Activated T-helper 2 cell treated with anti-CD3 and anti-CD28 coated beads, Interferon-gamma antibody, Interleukin-2, Interleukin-4, amounts not matched to agents 10 μg/mL and 5 μg/mL and 100 μg/mL, durations not matched to agents 14 hours and 24 hours and 36 hours (primary cell): ENCODE measurements at places on chromosomes 5 and 9. TPM values are rescaled to one million over a fixed set of nuclear protein-coding genes. Genes with fewer than 3 reads are reported as not detected.

STXBP1 gene
- 44.5 and 48.9 TPM in 2 replicates for total RNA-seq

ACOT12 gene
- total RNA-seq, result not detected in 2 replicates

MTAP gene
- total RNA-seq, result 66.6 and 79.9 TPM in 2 replicates

PLAC8L1 gene
- 0.71 and 0.74 TPM in 2 replicates for total RNA-seq

DNA sequence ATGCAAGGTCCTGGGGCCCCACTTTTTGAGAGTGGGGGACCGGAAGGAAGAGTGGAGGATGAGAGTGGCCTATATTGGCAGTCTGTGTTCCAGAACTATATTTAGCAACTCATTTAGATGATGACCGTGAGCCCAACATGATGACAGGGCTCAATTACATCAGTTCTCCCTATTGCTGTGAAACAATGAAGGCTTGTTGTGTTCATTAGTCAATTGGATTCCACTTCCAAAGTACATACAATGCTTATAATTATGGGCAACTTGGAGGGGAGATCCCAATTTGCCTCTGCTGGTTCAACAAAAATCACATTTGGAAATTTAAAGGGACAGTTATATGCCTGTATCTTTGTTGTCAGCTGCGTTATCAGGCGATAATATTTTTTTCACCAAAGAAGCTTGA, 91.1 kb downstream of the TARS1 start:
- no peak for DNase-seq

DNA sequence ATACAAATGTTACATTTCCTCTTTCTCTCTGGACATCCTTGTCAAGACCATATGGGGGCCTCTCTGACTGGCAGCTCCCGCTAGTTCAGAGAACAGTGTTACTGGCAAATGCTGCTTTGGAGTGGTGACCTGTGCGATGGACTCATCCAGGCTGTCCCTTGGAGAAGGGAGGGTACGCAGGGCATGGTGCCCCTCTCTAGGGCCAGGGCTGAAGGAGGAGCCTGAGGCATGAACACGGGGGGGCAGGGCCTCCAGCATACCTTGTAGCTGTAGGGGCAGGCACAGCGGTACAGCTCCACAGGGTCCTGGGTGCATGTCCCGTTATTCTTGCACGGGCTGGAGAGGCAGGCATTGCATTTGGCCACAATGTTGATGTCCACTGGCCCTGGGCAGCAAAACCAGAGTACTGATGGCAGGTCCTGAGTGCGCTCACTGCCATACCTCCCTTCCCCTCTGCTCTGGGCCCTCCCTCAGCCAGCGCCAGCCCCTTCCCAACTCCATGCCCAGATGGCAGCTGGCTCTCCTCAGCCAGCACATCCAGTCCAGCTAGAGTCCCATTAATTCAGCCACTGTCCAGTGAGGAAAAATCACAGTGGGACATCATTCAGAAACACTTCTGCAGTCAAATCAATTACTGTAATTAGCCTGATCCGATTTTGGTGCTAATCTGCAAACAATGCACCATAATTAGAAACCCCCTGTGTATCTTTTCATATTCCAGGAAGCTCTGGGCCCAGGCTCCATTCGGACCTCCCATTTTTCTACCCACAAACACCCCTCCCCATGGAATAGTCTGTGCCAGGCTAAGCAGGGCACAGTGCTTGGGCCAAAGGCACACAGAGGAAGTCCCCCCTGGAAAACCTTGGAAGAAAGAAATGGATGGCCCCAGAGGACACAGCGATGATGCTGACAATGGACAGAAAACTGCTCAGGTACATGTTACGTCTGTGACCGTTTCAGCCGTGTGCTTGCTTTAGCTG, 128.8 kb upstream of the PANK3 start:
- DNase-seq, result no peak

- DNase-seq, result no peak
Measured at GRCh38 chr5:179113945-179114641, 53.9 kb downstream of the ZNF354C start.

DNA sequence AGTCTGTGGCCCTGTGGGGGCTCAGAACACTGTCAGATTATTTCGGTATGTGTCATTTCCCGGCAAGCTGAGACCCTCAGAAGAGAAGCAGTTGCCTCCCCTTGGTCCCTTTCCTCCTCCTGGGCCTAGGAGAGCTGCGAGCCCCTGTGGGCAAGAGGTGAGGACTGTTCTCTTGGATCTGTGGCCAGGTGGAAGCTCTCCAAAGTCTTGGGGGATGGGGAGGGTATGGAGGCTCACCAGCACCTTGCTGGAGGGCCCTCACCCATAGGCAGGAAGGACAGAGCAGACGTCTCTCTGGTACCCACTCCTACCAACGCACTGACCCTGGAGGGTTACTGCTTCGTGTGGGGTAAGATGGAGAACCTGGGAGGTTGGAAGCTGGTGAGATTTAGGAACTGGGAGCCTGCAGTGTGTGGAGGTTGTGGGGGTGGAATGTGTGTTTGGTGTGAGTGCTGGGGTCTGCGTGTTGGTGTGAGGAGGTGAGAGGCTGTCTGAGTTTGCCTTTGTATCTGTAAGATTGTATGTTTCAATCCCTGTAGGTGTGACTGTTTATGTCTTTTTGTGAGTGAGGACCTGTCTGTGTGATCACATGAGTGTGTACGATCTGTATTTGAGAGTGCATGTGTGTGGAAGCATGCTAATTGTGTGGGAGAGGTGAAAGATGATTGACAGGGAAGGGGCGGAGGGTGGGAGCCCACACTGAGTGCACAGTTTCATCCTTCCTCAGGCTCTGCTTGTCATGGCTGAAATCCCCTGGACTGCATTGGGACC, 52.4 kb upstream of the PSD2 start:
- no peak for DNase-seq

GRCh38 chr9:135278586-135278985, 191.1 kb downstream of the OLFM1 start:
- no peak for DNase-seq

GRCh38 chr5:10581867-10582511, 18.1 kb downstream of the ANKRD33B start:
- no peak for DNase-seq

DNA sequence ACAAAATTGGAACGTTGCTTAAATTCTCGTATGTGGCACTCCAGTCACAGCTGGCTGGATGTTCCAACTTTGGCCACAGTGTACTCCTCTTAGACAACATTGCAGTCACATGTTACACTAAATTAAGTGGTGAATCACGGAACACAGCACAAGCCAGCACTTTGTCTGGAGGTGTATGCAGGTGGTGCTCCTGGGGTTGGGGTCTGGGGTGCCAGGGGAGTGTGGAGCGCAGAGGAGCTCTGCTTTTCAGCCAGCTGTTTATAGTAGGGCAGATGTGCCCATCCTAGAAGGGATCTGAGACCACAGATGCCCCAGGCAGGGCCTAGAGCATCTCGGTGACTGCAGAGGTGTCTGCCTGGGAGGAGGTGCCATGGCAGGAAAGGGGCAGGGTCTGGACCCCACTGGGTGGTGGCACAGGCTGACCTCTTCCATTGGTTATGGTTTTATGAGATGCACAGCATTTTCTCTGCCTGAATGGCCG, 82.6 kb downstream of the WNK2 start:
- DNase-seq, result peak; percentile 7

DNA sequence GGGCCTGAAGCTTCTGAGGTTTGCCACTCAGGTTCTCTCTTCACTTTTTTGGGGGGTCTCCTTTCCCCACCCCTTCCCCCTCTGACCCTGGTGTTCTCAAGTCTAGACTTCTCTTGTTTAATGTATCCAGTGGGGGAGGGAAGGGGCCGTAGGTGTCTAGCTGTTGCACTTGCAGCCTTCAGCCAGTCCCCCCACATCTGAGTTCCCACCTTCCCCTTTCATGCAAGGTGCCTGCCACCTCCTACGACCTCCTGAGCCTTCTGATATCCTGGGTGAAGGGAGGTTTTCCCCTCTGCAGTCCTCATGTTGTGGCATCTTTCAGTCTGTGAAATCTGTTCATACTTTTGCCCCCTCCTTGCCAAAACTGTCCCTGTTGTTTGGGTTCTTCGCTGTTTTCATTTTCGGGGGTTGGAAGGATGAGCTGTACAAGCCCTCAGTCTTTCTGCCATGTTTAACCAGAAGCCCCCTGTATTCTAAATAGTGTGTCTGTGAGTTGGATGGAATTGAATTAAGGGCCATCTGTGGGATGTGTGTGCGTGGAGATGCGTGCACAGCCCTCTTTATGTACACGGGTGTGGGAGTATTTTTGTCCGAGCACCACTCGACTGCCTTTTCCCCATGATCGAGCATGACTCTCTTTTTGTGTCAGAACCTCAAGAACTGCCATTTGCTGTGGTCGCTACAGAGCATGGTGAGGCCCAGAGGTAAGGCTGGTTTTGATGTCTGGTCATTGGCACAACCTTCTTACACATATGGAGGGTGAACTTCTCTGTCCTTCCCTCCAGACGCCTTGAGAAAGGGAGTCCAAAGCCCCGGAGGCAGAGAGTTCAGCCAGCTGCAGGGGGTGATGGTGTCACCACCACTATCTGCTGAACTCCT, 23.6 kb downstream of the PRRC2B start:
- no peak for DNase-seq

- DNase-seq, result no peak
Measured at GRCh38 chr9:29332789-29333188, 1759.5 kb upstream of the C9orf72 start.

GRCh38 chr9:33721674-33722358, 73.5 kb upstream of the PRSS3 start:
- peak; percentile 80 for DNase-seq

DNA sequence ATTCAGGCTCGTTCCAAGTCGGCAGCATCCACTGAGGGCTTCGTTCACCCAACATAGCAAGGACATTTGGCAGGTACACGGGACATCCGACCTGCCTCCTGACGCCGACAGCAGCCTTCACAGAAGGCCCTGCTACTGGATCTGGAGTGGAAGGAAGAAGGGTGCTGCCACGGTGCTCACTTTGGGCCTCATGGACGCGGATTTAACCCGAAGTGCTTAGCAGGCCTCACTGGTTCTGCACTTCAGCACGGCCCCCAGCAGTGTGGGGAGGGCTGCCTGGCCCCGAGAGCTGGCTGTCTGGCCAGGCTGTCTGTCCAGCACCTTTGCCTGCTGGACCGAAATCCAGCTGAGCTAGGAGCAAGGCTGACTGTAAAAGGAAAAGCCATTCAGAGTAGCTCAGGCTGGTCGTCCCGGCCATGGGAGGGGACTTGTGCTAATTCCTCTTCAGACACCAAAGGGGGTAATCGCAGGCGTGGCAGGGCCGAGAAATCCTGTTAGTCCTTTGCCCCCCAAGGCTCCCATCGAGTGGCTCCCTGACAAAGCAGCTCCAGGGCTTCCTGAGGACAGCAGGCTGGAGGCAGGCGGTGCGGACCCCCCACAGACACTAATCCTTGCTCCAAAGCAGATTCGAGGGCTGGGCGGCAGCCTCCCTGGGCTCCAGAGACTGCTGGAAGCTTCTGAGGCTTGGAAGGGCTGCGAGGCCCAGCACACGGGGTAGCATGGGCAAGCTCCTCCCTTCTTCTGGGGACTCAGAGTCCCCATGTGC, 11.1 kb upstream of the RXRA start:
- DNase-seq, result no peak

GRCh38 chr5:14869668-14870164, 1.9 kb downstream of the ANKH start:
- DNase-seq, result no peak
